Renal pelvis (tissue), 12 donors: ENCODE measurements at places on chromosomes 3 and 15. TPM values are rescaled to one million over a fixed set of nuclear protein-coding genes. Genes with fewer than 3 reads are reported as not detected.

DNA sequence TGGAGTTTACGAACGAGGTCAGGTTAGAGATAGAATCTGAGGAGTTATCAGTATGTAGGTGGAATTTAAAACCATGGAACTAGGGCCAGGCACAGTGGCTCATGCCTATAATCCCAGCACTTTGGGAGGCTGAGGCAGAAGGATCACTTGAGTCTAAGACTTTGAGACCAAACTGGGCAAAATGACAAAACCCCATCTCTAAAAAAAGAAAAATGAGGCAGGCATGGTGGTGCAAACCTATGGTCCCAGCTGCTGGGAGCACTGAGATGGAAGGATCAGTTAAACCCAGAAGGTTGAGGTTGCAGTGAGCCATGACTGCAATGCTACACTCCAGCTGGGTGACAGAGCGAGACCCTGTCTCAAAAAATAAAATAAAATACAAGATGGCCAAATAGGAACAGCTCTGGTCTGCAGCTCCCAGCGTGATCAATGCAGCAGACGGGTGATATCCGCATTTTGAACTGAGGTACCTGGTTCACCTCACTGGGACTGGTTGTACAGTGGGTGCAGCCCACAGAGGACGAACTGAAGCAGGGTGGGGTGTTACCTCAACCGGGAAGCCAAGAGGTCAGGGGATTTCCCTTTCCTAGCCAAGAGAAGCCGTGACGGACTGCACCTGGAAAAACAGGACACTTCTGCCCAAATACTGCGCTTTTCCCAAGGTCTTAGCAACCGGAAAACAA is 33.3 kb downstream of the ZMAT3 start:
- no peak for DNase-seq

Gene FBXW12
- 0.34 TPM for polyA plus RNA-seq

DNA sequence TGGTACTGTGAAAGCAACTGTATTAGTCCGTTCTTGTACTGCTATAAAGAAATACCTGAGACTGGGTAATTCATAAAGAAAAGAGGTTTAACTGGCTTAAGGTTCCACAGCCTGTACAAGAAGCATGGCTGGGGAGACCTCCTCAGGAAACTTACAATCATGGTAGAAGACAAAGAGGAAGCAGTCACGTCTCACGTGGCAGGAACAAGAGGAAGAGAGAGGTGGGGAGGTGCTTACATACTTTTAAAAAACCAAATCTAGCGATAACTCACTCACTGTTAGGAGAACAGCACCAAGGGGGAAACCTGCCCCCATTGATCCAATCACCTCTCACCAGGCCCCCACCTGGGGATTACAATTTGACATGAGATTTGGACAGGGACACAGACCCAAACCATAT is 48.9 kb downstream of the IQGAP1 start:
- DNase-seq: no peak

DNA sequence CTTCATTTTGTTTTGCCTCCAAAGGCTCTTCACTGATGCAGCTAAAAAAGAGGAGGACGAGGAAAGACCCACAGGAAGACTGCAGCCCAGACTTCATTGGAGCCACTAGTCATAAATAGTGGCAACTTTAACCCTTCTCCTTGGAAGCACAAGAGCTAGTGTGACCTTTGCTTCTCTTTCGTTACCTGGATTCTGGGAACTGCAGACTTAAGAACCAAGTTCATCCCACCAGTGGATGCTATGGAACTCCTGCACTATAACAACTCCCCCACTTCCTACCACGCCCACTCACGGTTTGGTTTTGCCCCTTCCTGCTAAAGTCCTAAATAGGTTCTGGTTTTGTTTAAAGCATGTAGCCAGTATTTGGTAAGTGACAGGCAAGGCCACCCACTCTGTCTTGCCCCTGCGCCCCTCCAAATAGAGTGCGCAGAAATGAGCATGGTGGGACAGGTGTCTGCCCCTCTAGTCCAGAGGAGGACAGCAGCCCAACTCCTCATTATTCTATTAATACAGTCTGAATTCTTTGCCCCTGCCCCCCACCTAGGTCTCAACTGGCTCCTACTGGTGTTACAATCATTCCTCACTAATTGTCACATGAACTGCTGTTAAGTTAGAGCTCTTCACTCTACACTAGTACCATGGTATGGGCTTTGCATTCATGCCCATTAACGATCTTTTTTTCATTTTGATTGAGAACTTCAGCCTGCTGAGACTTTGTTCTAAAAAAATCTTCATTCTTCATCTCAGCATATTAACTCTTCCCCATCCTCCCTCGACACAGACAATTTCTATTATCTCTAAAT is 504.6 kb downstream of the FOXP1 start:
- DNase-seq: no peak

Gene P3H2
- polyA plus RNA-seq: 79.9 TPM

- DNase-seq: no peak
Measured at GRCh38 chr3:191348098-191348497, 17.8 kb upstream of the UTS2B start.

DNA sequence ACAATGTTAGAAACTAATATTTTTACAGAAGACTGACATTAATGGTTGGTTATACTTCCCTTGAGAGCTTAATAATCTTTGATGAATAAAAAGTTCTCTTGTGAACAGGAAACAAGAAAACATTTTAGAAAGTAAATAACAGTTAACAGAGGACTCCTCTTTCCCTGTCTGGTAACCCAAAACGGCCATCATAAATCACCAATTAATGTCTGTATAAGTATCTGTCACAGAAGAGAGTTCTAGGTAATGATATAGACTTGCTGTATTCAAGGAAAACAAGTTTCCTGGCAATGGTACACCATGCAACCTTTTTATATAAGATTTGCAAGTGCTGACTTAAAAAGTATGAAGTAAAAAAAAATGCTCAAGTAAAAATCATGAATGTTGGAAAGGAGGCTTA is 426.7 kb downstream of the SOX2 start:
- DNase-seq: peak; percentile 38

GRCh38 chr3:143531101-143531500 is 317.2 kb downstream of the SLC9A9 start:
- DNase-seq: no peak

DNA sequence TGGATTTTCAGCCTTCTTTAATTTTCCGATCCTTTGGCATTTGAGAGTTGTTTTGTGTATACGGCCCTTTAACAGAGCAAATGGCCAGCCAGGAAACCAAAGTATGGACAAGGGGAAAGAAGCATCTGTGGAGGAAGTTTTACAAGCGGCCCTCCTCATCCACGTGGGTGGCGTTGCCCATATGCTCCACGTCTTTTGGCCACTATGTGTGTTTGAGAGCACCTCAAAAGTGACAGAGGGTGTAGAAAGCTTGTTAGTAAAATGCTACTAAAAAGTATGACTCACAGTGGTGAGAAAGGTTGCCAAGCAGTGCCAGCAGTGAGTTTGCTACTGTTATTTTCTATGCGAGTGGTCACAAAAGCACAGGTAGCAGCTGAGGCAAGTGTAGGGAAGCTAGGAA is 451.8 kb upstream of the NPAP1 start:
- DNase-seq: no peak

Gene PLD1
- 11.0 TPM for polyA plus RNA-seq

DNA sequence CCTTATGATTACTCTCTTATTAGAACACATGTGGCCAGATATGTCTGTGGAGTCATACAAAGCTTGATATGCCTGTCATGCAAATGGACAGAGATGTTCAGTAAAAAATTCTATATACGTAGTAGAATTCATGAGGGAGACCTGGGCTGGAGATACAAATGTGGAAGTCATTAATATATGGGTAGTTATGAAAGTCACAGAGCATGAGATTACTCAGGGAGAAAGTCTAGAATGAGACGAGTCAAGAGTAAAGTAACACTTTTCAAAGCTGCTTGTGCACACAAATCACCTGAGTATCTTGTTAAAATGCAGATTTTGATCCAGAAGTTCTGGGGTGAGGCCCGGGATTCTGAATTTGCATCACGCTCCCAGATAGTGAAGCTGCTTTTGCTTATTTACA is 28.4 kb downstream of the OXSM start:
- no peak for DNase-seq

Gene SLC24A5
- polyA plus RNA-seq: 1.1 TPM

Gene PROS1
- polyA plus RNA-seq: 41.1 TPM

DNA sequence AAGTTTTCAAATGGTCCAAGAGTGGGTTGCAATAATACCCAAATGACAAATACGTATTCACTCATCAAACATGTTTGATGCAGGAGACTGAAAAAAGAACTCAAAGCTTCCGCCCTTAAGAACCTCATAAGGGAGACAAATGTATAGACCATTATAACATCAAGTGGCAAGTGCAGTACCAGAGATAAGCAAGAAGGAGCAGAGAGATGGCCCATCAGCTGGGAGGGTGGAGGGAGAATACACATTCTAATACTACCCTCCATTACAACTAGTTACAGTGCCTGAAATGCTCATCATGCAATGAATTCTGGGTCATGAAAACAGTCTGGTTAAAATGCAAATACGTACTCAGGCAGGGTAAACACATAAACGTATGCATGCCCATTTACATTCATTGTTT is 304.0 kb downstream of the SHQ1 start:
- DNase-seq: no peak

DNA sequence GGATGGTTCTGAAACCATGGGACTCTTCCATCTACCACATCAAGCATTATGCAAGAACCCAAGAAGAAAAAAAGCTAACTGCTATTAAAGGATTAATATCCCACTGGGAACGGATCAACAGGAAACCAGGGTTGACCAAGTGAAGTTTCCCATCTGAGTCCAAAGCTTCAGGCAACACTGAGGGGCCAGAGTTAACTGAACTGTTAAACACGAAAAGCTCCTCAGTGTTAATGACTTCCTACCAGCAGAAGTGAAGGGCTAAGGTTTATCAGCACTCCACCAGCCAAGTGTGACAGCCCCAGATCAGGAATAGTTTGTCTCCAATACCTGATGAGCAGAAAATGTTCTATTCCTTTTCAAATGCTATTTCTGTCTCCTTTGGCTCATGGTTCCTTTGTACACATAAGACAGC is 36.7 kb downstream of the PTPN9 start:
- peak; percentile 29 for DNase-seq

GRCh38 chr15:89781055-89781454 is 4.9 kb downstream of the MESP2 start:
- DNase-seq: no peak

Gene SERPINI1
- 25.7 TPM for polyA plus RNA-seq

Gene ECE2
- polyA plus RNA-seq: 0.04 TPM

DNA sequence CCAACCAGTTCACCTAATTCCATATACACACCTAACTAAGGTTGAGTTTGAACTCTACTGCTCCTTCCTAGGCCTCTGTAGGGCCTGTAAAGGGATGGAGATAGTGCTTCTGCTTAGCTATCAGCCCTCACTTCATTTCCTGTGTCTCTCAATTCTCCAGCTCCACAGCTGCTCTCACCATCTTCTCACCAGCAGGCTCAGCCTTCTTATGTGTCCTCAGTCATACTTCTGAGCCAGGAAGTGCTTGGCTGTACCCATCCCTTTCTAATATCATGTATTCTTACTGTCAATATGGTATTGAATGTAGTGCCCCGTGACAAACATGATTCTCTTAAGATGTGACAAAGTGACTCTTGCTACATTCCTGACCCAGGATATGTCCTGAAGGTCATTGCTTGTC is 116.9 kb downstream of the SLC9A9 start:
- DNase-seq: no peak

DNA sequence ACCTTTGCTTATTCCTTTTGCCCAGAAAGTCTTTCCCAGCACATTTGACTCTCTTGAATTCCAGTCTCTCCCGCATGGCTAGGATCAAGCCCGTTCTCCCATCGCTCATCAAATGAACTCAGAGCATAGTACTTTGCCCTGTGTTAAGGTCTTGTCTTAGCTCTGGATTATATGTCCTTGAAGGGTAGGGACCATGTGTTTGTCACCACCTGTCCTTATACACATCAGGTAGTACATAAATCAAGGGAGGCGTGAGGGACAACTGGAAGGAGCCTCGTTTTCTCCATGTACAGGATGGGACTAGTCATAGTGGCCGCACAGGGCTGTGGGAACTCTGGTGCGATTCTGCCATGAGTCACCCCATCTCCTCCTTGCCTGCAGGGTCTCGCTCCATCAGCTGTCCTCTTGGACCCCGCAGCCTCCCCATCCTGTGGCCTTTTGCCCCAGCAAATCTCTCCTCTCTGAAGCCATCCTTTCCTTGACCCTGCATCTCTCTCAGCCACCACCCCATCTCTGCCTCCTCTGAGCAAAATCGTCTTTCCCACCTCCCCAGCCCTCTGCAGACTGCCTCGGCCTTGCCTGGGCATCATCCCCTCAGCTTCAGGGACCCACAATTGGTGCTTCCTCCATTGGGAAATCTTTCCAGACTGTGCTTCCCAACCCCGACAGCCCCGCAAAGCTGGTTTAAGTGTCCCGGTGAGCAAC is 33.4 kb upstream of the RAB6B start:
- no peak for DNase-seq

GRCh38 chr3:1703169-1703568 is 395.5 kb upstream of the CNTN4 start:
- DNase-seq: no peak

- no peak for DNase-seq
Measured at GRCh38 chr3:126030455-126030854, 53.5 kb downstream of the SLC41A3 start.

DNA sequence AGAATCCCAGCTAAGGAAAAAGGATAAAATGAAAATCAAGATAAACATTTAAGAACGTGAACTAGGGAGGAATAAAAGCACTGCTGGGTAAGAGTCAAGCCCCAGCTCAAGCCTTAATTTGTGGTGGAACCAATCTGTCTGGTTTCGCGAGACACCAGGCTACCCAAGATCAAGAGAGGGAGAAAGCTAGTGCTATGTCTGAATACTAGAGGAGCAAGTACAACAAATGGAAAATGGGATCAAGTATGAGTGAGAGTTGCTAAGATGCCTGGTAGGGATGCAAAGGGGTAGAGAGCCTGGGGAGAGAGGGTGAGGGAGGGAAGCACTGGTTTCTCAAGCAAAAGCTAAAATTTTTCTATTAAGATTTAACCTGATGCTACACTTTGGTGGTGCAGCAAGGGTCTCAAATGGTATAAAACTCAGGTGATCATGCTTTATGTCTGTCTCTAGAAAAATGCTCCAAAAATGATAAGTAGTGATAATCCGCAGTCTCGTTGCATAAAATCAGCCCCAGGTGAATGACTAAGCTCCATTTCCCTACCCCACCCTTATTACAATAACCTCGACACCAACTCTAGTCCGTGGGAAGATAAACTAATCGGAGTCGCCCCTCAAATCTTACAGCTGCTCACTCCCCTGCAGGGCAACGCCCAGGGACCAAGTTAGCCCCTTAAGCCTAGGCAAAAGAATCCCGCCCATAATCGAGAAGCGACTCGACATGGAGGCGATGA is 1.7 kb upstream of the SETD5 start:
- no peak for DNase-seq

DNA sequence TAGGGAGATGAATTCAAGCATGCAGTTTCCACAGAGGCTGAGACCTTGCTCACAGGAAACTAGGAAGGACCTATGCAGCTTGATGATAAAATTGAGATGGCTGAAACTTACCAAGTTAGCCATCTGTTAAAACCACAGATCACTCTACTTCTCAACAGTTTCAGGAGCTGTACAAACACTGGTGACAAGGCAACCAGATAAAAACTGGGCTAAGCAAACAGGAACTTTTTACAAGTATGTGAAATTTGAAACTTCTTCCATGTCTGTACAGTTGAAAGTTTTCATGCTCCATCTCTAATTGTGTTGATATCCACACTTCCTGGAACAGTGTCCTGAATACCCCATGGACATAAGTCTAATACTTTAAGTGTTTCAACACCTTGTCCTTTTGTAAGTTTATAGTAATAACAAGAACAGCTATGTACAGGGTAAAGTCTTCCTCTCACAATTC is 78.2 kb downstream of the FAIM start:
- peak; percentile 21 for DNase-seq

Gene TLR9
- polyA plus RNA-seq: 0.09 TPM

Gene PIF1
- polyA plus RNA-seq: 19.8 TPM

- DNase-seq: no peak
Measured at GRCh38 chr15:32867313-32867626, 149.5 kb downstream of the GREM1 start.
